Activated CD4-positive, alpha-beta memory T cell treated with anti-CD3 and anti-CD28 coated beads for 36 hours (primary cell): ENCODE measurements at places on chromosomes 13 and 19. TPM values are rescaled to one million over a fixed set of nuclear protein-coding genes. Genes with fewer than 3 reads are reported as not detected.

- no peak for DNase-seq
Measured at GRCh38 chr19:30062907-30063649, 121.0 kb downstream of the URI1 start.

PAF1 gene
- total RNA-seq, result 41.6 TPM

GRCh38 chr19:709965-710571 is 1.3 kb downstream of the PALM start:
- no peak for DNase-seq

- DNase-seq, result no peak
Measured at GRCh38 chr19:2668175-2668763, 34.2 kb downstream of the GNG7 start.

GRCh38 chr13:80584785-80585184 is 243.9 kb upstream of the SPRY2 start:
- no peak for DNase-seq

ERICH4 gene
- not detected for total RNA-seq

ZNF714 gene
- total RNA-seq, result 18.0 TPM

DNA sequence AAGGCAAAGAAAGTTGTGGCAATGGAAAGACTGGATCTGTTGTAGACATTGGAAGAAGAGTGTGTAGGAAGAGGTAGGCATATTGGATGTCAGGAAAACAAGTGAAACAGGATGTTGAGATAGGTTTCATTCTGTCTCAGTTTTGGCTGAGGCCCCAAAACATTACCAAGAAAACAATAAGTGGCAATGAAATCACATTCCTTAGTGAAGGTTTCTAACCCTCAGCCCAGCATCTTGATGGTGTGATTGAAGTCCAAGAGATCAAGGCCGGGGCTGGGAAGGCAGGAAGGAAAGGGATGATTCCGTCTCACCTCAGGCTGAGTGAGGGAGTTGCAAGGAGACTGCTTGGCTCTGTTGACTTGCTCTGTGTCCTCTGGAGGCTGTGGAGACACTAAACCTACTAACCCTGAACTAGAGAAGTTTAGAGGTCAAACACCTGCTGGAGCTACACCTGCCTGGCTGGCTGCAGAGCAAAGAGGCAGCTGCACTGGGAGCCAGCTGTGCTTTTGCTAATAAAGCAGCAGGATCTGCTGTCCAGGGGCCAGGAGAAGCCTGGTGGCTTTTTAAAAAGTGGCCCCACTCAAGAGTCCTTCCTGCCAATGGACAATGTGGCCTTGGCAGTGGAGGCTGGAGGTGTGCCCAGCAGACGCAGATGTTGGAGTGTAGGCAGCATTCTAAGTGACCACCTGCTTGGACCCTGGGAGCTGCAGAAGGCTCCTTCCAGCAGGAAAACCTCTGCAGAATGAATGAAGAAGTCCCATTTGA is 53.6 kb downstream of the DGKH start:
- no peak for DNase-seq

CD177 gene
- total RNA-seq, result not detected

DNA sequence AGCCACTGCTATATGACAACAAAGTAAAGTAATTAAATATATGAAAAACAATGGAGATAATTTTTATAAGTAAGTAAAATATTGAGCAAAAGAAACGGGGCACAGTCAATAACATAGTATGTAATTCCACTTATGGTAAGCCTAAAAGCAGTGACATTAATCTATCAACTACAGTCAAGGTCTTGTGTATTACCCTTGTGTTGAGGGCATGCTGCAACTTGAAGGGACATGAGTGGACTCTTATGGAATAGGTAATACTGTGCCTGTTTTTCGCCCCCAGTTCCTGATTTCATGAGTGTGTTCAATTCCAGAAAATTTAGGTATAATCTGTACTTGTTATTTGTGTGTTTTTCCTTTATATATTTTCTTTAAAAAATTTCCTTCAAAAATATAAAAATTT is 201.3 kb upstream of the SLITRK6 start:
- no peak for DNase-seq

C2CD4C gene
- total RNA-seq, result 0.44 TPM

DNA sequence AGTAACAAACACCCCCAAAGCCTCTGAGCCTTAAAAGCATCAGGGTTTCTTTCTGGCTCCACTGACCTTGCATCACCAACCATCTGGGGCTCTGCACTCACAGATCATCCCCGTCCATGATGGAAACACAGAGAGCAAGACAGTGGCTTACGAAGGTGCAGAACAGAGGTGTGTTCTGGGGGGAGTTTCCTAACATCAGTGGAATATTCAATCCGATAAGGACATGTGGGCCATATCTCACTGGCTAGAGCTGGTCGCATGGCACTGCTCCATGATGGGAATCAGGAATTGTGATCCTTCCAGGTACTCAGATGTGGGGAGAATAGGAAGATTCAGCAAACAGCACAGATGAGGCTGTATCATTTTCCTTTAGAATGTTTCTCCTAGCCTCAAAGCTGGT is 457.2 kb downstream of the IRS2 start:
- no peak for DNase-seq

GRCh38 chr13:95536632-95537241 is 15.8 kb upstream of the CLDN10 start:
- DNase-seq, result no peak
